ENCODE measurements at places on chromosomes 13 and 19.

DNA sequence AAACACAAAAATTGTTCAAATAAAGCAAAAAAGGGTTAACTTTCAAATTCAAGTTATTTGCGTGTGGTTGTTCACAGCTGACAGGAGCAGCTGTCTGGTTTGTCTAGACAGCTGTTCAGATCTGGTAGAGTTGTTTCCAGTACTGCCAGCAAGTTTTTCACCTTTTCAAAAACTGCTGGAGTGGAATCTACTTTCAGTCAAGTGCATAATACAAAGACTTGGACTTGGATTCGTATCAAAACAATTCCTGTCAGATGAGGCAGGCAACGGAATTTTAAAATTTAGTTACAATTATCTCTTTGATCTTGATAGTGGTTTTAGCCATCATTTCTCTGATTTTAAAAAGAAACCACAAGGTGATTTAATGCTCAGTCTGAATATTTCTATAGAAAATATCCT is 51.7 kb upstream of the EEF1AKMT1 start:
- no peak for DNase-seq

- no peak for DNase-seq
These were observed 4.3 kb upstream of the ZNF813 start for GRCh38 chr19:53463263-53463662.

DNA sequence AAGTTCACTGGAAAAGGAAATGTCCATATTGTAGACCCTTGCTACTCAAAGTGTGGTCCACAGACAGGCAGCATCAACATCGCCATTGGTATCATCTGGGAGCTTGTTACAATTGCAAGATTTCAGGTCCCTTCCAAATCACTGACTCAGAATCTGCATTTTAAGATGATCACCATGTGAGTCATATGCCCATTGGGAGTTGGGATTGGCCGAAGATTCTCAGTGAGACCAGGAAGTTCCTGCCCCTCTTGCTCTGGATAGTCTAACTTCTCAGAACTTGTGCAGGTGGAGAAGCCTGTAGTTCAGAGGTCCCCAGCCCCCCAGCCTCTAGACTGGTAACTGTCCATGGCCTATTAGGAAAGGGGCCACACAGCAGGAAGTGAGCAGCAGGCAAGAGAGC is 48.9 kb upstream of the URAD start:
- no peak for DNase-seq

DNA sequence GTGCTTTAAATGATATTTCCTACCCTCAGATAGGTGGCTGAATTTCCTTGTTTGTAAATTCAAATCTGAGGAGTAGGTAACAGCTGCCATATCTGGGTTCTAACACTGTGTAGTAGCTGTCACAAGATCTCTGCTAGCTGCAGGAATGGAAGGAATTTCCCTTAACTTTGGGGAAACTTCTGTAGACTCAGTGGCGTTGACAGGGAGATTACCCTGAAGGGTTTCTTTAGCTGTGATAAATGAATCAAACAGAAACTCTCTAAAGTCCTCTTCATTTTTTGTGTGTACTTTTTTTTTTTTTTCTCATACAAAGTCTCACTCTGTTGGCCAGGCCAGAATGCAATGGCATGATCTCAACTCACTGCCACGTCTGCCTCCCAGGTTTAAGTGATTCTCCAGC is 5.3 kb upstream of the EPSTI1 start:
- no peak for DNase-seq

DNA sequence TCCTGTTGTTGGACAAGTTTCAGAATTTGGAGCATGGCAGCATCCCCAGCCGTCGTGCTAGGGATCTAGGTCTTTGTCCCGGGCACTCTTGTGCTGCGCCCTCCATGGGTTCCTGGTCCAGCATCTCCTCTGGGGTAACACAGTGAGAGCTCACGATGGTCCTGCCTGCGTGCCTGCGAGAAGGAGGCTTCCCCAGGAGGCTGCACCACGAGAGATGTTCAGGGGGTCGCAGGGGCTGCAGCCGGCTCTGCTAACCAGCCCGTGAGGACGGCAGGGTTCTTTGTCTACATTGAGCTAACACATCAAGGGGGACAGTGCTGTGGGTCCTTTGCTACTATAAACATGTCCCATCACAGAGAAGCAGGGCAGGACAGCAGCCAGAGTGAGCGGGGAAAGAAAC is 103.9 kb upstream of the SOX1 start:
- DNase-seq: no peak

DNA sequence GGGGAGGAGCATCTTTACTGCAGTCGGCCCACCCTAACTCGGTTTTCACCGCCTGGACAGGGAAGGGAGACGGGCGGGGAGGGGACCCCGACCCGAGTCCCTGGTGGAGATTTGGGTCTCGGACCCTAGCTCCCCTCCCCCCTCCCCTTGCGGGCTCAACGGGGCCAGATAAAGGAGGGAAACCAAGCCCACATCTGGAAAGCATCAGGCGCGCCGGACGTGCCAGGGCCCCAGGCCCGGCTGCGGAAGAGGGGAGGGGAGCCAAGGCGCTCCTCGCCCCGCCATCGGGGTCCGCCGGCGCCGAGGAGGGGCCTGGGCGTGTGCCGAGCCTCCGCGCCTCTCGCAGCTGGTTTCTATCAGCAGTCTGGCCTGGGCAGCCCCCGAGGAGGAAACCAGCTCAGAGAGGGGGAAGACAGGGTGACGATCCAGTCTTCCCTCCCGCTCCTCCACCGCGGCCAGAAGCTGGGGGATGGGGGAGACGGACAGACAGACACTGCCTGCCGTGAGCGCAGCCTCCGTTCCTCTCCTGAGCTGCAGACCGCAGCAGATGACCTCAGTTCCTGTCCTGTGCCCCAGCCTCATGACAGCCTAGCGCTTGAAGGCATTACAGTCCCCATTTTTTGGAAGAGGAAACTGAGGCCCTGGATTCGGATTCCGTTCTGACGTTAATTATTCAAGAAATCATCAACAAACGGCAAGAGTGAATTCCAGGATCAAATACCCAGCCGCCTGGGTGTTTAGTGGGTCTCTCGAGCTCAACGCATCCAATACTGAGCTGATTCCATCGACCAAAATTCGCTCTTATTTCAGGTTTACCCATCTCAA is 3.6 kb upstream of the GNG8 start:
- no peak for DNase-seq

DNA sequence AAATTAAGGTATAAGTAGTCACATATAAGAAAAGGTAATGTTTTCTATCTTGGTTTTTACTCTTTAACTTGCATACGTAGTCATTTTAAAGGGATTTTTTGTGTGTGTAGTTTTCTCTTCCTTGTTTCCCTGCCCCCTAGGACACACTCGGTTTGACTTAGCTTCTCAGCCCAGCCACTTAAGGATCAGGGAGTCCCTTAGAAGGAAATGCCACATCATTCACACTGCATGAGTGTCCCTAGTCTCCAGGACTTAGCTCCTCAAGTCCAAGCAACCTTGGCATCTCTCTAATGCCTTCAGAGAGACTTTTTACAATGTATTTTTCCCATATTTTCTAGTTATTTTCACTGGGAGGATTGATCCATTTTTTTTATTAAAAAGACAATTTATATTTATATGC is 1407.7 kb downstream of the EFNB2 start:
- DNase-seq: no peak

DNA sequence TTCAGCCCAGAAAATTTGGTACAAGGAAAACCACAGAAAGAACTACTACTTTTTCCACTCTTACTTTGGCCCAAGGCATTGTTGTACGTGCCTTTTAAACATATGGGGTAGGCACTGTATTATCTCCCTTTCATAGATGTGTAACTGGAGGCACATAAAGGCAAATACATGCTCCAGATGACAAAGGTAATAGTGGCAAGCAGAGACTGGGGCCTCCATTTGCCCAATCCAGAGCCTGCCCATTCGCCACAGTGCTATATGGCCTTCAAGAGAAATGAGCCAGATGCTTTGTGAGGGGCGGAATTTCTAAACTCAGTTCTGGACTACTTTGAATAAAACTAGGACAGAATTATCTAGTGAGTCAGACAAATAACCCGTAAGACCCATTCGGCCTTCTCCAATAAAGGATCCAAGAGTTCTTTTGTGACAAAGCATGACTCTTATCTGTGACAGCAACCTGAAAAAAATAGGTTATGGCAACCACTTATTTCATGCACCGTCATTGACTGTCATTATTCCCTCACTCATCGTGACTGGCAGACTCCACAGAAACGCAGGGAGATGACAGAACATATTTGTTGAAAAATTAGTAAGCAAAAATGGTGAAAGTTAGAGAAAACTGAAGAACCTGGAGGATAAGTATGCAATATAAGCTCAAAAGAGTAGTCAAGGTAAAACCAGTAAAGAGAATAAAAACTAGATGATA is 712.0 kb upstream of the GPC6 start:
- no peak for DNase-seq

DNA sequence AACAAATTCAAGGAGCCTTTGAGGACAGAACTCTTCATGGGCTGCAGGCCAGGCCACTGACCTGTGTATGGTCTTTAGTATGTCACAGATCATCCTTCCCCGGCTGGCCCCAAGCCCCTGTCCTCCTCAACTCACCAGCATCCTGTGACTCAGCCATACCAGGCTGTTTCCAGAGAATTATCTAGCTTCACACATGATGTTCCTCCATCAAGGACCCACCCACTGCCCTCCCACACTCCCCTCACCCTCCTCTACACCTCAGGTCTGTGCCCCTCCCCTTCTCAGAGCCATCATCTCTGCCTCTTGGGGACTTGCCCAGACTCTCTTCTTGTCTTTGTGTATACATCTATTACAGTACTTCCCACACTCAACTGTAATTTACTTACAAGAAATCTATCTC is 14.7 kb downstream of the DCT start:
- no peak for DNase-seq

DNA sequence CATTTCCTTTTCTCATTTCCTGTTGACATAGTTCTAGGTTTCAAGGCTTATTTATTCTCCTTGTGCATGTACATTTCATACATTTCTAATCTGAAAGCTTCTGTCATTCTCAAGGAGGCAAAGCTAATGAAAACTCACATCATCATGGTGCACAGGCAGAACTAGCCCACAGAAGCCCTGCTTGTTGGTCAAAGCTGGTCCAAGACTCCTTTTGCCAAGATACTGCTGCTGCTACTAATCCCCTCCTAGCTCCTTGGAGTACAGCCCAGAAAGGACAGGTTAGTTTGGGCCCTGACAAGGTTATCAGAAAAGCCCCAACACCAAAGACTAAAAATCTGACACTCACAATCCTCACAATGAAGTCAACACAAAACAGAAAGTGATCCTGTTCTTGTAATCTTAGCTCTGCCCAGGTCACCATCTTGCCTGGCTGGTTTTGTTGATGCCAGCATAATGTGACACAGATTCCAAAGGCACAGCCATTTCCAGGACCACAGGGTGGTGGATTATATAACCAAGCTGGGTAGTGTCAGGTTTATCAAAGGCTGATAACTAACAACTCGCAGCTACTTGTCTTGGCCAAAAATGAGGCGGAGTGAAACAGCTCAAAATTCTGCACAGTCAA is 417.4 kb downstream of the NDFIP2 start:
- DNase-seq: no peak

DNA sequence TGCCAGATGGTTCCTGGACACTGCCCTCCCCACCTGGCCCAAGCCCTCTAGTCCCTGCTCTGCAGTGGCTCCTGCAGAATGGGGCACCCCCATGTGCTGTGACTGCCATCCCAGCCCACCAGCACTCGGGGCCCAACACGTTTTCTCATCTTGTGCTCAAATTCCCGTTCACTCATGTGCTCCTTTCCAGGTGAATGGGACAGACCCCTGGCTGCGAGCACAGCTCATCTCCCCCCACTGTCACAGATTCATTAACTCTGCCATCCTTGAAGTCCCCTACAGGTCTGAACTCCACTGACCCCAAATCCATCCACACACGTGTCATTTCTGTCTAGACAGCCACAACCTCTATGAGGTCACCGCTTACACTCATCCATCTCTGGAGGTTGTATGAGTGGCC is 23.6 kb downstream of the TUBA3C start:
- DNase-seq: no peak

DNA sequence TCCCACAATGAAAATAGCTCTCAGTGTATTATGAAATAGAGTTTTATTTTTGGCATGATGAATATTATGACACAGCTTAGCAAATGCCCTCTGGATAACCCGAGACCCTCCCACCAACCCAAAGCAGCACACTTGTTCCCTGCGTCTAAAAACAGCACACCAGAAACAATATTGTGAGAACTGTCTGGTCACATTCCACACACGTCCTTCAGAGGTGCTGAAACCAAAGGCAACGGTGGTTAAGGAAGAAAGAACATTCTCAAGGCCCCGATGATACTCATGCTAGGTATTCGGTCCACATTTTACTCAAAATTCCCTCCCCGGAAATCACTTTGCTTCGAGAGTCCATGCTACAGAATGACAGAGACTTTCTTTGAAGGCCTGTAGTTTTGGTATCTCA is 156.7 kb downstream of the SLC7A1 start:
- no peak for DNase-seq

DNA sequence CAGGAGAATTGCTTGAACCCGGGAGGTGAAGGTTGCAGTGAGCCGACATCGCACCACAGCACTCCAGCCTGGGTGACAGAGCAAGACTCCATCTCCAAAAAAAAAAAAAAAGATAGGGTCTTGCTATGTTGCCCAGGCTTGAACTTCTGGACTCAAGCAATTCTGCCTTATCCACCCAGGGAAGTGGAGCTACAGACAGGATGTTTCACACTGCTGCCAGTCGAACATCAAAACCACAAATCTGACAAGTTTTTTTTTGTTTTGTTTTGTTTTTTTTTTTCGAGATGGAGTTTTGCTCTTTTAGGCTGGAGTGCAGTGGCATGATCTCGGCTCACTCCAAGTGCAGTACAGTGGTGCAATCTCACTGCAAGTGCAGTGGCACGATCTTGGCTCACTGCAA is 10.8 kb downstream of the XPO4 start:
- DNase-seq: no peak

DNA sequence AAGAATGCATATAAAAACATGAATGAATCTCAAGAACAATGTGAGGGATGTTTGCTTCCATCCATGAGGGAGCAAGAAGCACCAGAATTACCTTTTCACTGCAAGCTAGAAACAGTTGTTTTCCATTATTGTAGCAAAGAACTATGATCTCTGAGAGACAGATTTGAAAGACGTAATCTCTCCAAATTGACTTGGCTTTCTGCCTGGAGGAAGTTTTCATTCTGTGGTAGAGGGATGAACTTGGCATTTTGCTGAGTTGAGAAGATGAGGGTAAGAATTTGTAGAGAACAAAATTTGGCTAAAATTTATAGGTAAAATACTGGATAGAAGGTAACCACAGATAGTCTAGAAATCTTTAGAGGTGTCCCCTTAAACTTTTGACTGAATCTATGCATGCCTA is 496.8 kb downstream of the TDRD3 start:
- no peak for DNase-seq

DNA sequence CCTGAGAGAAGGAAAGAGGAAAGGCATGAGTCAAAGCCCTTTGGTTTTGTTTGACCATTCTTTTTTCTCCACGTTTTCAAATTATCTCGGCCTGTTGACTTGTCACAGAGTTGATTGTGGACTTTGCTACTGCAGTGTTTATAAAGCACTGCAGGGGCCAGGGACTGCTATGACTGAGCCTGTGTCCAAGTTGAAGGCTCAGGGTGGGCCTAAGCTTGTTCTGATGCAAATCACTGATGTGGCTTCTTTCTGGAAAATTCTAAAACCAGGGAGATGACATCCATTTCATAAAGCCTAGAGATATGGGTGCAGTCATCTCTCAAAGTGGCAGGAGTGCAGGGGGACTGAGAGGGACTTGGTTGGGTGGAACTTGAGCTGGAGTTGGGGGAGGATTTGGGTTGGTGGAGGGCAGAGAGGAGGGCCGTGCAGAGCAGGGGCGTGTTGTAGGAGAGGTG is 1.2 kb upstream of the CXCL17 start:
- DNase-seq: no peak
